Fibroblast of pulmonary artery (primary cell): ENCODE measurements at places on chromosomes 5 and 9.
A peak's percentile ranks its signal among the peaks of the same experiment; 100 is the strongest.

DNA sequence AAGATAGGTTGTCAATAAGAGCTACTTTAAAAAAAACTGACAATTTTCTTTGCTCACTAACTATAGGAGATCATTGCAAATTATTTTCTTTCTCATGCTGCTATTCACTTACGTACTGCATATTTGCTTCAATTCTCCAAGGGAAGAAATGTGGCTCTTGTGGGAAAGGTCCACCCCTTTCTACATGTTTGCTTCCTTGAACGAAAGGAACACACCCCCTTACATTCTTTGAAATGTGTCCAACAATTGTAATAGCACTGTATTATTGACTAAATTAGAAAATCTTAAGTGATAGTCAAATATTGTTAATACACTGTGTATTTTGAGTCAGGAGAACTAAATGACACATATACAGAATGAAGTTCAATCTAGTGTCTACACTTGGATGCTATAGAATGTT, 5.2 kb downstream of the MEF2C start:
- peak; percentile 60 for DNase-seq

- DNase-seq, result no peak
Measured at GRCh38 chr9:119792242-119792641, 423.0 kb upstream of the BRINP1 start.

GRCh38 chr5:78631931-78632330, 16.6 kb downstream of the LHFPL2 start:
- no peak for DNase-seq

- DNase-seq, result peak; percentile 35
Measured at GRCh38 chr5:163407034-163407655, 30.2 kb upstream of the CCNG1 start.

- peak; percentile 44 for DNase-seq
Measured at GRCh38 chr9:134515026-134515821, 126.4 kb upstream of the COL5A1 start.

- DNase-seq, result no peak
Measured at GRCh38 chr5:150234576-150235499, 45.0 kb downstream of the SLC6A7 start.
